T47D (cell line): ENCODE measurements at places on chromosomes 6 and 20.

- DNase-seq, result no peak
Observed at GRCh38 chr6:119255492-119255891, 94.1 kb downstream of the MAN1A1 start.

- DNase-seq, result peak; percentile 69
Observed at GRCh38 chr6:27865850-27866356, 46.3 kb downstream of the OR2B2 start.

- no peak for DNase-seq
Observed at GRCh38 chr20:10789386-10789785, 115.6 kb upstream of the JAG1 start.

DNA sequence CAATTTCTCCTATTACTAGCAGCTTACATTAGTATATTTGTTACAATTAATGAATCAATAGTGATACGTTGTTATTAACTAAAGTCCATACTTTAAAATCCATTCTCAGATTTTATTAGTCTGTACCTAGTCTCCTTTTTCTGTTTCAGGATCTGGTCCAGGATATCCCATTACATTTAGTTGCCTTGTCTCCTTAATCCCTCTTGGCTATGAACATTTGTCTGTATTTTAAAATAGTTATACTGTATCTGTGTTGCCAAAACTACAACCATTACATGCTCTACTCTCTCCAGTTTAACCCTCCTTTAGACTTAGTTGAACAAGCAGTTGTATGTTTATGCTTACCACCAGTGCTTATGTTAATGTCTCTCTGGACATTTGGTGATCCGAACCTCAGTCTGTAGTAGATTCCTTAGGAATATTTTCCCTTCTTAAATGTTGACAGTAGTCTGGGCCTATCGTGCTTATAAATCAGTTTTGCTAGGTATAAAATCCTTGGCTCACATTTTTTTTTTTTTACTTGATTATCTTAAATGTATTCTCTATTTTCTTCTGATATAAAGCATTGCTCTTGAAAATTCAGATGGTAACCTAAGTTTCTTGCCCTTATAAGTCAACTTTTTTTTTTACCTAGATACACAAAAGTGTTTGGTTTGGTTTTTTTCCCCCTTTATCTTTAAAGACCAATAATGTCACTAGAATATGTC is 12.2 kb downstream of the ALDH5A1 start:
- DNase-seq, result no peak

DNA sequence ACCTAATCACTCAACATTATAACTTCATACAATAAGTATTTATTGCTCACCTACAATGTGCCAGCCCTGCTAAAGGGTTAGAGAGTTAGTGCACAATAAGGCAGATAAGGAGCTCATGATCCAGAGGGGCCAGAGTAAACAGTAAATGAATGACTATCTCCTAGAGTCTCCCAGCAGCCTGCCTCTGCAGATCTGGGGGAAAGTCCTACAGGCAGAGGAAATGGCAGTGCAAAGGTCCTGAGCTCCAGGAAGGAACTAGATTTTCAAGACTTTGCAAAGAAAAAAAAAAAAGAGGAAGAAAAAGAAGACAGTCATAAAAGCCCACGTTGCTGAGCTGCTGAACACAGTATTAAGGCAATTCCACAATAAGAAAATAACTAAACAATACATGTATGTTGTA is 160.1 kb downstream of the SIM1 start:
- DNase-seq, result no peak

GRCh38 chr6:15441215-15441868 is 195.5 kb downstream of the JARID2 start:
- DNase-seq, result peak; percentile 43

GRCh38 chr6:158793432-158793831 is 25.7 kb downstream of the EZR start:
- DNase-seq, result peak; percentile 67

- no peak for DNase-seq
Observed at GRCh38 chr20:45920462-45921336, 8.7 kb upstream of the PLTP start.

DNA sequence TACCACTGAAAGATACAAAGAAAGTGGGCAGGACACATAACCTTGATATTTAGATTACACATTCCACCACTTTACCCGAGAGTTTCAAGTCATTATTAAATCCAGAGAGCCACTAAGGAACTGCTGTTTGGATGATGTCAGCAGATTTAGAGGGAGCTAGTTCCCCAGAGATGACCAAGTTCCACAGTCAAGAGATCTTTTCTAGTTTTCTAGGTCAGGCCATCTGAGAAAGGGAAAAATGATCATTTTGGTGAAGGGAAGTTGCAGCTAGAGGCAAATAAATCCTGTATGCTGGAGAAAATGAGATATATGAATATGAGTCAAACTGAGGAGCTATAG is 147.8 kb downstream of the HS3ST5 start:
- DNase-seq, result no peak

- DNase-seq, result no peak
Observed at GRCh38 chr6:138302554-138302953, 75.2 kb upstream of the SMIM28 start.

DNA sequence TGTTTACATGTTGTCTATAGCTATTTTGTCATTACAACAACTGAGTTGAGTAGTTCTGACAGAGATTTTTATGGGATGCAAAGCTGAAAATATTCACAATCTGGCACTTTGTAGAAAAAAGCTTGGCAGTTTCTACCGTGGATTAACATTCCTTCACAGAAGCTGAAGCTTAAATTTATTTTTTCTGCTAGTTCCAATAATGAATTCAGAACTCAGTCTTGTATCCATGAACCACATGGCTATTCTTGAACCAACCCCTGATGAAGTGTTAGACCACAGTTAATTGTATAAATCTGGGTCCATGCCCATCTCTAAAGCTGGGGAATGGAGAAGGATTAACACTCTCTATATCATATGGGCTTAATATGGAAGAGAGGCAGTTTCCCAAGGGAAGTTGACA is 743.8 kb upstream of the FLRT3 start:
- no peak for DNase-seq

- DNase-seq, result no peak
Observed at GRCh38 chr6:167949121-167949684, 48.3 kb upstream of the KIF25 start.

- DNase-seq, result no peak
Observed at GRCh38 chr6:12163149-12163548, 127.0 kb upstream of the EDN1 start.

DNA sequence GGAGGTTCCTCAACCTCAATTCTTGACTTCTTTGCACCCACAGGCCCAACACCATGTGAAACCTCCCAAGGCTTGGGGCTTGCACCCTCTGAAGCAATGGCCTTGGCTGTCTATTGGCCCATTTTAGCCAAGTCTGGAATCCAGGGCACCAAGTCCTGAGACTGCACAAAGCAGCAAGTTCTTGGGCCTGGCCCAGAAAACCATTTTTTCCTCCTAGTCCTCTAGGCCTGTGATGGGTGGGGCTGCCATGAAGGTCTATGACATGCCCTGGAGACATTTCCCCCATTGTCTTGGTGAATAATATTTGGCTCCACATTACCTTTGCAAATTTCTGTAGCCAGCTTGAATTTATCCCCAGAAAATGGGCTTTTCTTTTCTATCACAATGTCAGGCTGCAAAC is 849.6 kb upstream of the MANEA start:
- DNase-seq, result no peak

- no peak for DNase-seq
Observed at GRCh38 chr20:53513489-53514298, 79.9 kb downstream of the ZNF217 start.

DNA sequence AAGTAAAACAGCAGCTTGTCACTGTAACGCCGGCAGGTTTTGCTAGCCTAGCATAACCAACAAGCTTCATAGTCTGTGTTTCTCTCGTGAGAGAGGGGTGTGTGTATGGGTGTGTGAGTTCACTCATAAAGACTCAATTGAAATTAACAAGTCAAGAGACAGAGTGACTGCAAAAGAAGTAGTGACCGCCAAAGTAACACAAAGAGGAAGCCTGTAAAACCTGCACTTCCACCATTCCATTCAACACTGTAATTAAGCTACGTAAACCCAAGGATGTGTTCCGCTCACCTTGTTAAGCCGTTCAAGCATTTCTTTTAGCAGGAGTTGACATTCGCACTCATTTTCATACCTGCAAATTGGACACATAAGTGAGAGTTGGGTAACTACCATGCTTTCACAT is 6.6 kb downstream of the BFSP1 start:
- DNase-seq, result no peak

DNA sequence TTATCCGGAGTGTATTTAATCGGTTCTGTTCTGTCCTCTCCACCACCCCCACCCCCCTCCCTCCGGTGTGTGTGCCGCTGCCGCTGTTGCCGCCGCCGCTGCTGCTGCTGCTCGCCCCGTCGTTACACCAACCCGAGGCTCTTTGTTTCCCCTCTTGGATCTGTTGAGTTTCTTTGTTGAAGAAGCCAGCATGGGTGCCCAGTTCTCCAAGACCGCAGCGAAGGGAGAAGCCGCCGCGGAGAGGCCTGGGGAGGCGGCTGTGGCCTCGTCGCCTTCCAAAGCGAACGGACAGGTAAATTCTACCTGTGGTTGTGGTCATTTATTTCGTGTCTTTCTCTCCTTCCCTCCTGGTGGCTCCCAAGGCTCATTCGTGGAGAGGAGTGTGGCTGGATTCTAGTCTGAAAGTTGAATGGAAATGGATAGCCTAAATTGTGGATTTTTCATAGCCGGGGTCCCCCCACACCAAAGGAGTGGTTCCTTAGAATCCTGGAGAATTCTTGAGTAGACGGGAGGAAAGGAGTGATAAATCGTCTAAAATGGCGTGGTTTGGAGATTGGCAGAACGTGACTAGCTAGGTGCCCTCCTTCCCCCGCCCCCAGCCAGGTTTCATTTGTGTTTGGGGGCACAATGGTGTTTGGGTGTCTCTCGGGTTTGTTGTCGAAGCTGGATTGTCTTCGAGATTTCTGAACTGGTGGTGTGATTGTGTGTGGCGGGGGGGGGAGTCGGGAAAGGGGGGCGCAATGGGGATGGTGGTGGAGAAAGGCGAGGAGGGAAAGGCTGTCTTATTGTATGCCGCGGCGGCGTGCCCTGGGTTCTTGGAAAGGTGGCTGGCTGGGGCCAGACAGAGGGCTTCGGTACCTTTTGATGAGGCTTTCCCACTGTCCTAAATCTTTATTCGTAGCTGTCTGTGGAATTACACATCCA is 673 bp downstream of the MARCKS start:
- DNase-seq, result no peak

GRCh38 chr6:133637874-133638273 is 251.0 kb upstream of the TCF21 start:
- no peak for DNase-seq
